ENCODE measurements at places on chromosomes 16 and 17.
A peak's percentile ranks its signal among the peaks of the same experiment; 100 is the strongest.

DNA sequence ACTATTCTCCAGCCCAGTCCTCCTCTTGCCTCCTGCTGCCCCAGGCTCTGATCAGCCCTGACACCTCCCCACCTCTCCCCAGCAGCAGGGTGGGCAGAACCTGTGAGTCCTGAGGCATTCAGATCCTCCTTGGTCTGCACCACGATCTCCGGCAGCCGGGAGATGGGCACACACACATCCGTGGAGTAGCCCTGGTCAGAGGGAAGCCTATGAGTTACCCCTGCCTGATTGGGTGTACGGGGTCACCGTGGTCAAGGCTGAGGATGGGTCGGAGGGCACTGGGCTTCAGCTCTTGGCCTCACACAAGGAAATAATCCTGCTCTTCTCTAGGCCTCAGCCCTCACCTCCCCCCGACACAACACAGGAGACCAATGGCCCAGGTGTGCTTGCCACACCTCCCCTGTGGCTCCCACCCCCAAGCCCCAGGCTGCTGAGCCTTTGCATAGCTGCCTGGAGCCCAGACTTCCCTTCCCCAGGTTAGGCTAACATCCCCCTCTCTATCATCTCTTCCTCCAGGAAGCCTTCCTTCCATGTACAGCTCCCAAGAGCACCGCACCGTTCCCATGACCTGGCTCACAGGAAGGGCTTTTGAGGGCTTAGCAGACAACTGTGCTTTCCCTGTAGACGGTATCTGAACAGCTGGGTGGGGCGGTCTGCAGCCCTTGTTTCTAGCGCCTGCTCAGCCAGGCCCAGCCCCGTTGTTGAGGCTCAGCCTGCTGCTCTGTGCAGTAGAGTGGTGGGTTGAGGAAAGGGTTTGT is 3.7 kb downstream of the LDHD start:
- DNase-seq, result no peak

GRCh38 chr16:70795296-70795912 is 5.6 kb downstream of the VAC14 start:
- DNase-seq, result no peak

DNA sequence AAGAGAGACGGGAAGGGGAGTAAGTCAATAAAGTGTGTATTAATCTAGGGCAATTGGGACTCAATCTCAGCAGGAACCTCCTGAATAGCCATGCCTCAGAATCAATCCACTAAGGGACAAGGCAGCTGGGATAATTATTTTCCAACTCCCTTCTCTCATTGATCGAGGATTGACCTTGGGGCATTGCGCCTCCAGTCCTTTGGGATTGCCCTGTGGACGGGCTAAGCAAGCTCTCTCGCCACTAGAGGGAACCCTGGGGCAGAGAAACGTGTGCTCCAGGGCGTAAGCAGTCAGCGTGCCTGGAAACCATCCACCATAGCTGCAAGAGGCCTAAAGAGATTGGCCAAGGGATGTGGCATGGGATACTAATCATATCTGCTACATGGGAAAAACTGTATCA is 53.9 kb upstream of the ERCC4 start:
- DNase-seq, result peak; percentile 0

DNA sequence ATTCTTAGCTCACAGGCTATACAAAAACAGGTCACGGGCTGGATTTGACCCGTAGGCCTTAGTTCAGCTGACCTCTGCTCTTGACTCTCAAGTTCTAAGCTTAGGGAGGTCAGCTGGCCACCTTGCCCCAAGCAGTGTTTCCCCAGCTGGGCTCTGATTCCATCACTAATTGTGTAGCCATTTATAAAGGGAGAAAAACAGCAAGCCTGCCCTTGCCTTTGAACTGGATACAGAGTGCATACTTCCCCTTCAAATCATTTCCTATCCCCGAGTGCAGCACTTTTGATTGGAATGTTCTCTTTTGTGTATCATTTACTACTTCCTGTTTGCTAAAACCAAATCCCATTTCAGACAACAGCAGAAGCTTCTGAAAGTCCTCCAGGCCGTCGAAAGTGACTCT is 153.6 kb downstream of the KATNIP start:
- no peak for DNase-seq

- no peak for DNase-seq
Measured at GRCh38 chr17:32953045-32953444, 25.1 kb downstream of the TMEM98 start.

GRCh38 chr16:85564277-85565051 is 48.7 kb upstream of the GSE1 start:
- peak; percentile 59 for DNase-seq

DNA sequence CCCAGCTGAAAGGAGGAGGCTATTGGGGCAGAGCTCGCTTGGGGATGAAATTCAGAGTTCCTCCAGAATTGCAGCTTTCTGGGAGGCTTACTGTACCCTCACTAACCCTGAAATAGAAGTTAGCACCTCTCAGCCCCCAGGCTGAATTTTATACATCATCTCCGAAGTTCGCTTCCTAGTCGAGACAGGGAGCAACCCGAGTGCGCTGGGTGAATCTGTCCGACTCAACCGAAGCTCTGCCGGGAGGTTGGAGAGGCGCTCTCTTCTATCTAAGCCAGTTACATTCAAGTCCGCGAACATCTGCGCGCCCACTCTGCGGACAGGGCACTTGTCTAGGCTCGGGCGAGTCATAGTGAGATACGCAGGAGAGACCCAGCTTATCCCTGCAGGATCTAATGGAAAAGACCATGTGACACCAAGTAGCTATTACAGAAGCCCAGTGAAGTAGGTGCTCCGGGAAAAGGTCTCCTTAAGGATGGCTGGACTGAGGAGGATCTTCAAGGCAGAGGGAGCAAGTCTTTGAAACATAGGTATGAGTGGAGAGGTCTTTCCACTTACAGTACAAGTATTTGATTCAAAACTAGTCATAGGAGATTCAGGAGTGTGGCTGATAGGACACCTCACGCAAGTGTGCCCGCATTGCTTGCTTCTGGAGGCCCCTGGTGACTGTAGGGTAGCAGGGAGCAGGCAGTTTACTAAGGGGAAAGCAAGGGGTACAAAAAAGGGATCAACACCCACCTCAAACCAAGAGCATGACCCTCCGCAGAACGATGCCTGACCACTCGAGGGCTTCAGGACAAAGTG is 646 bp upstream of the HES7 start:
- no peak for DNase-seq

GRCh38 chr17:14198013-14198412 is 38.6 kb downstream of the CDRT15 start:
- DNase-seq, result no peak

GRCh38 chr17:6092903-6093468 is 22.8 kb downstream of the WSCD1 start:
- no peak for DNase-seq

GRCh38 chr17:4004517-4005295 is 40.5 kb upstream of the ATP2A3 start:
- DNase-seq, result peak; percentile 55

GRCh38 chr17:76994237-76994637 is 126.0 kb downstream of the MGAT5B start:
- DNase-seq, result no peak

DNA sequence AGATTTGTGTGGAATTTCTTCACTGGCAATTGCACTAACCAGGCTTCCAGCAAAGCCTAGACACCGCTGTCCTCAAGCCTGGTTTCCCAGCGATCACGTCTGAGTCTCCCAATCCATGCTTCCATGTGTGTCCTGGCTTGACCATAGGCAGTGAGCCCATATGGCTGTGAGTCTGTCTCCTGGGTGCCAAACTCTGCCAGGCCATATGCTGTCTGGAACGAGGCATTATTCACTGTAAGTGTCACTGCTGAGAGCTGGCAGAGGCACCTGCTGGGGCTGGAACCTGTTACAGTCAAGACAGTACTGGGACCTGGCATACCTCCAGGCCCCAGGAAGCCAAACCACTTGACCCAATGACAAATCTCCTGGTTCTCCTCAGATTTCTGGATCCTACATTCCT is 60.4 kb downstream of the HS3ST2 start:
- DNase-seq, result no peak

GRCh38 chr17:18987862-18988545 is 16.6 kb downstream of the FAM83G start:
- no peak for DNase-seq

- DNase-seq, result no peak
Measured at GRCh38 chr17:80833952-80834892, 157.4 kb upstream of the CHMP6 start.

GRCh38 chr17:35025541-35025940 is 38.0 kb downstream of the RFFL start:
- no peak for DNase-seq

GRCh38 chr17:72034000-72034399 is 86.8 kb upstream of the SOX9 start:
- no peak for DNase-seq

GRCh38 chr16:23124315-23124714 is 24.9 kb downstream of the USP31 start:
- no peak for DNase-seq
